ENCODE measurements at places on chromosomes 12 and 14.

DNA sequence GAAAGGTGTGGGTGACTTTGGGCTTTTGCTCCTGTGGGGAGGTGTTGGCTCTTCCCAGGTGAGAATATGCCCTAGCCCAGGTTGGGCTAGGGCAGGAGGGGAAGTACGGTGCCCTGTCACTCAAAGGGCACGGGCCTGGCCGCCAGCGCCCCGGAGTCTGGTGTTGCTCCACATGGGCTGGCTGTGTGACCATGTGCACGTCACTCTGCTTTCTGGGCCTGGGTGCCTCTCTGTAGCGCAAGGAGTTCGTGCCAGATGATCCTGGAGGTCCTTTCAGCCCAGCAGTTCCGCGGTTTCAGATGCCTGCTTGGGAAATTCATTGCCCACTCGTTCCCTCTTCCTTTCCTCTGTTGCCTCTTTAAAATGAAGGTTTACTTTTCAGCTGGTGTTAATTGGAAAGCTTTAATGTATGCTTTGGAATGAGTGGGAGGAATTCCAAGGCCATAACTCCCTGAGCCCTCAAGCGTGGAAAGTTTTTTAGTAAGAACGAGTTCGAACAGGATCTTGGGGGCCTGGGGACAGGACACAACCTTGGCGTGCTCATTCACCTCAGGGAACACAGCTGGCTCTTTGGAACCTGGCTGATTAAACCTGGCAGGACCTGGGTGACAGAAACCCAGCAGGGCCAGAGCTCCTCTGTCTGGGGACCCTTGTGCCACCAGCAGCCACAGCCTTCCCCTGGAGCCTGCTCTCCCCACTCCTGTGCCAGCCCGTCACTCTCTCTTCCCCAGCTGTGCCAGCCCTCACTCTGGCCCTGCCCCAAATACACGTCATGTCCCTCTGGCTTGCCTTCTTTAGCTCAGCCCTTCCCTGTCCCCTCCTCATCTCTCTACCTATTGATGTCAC is 42.8 kb downstream of the TSPAN9 start:
- DNase-seq: no peak

- DNase-seq: no peak
Measured at GRCh38 chr14:71754422-71755095, 177.7 kb upstream of the RGS6 start.

DNA sequence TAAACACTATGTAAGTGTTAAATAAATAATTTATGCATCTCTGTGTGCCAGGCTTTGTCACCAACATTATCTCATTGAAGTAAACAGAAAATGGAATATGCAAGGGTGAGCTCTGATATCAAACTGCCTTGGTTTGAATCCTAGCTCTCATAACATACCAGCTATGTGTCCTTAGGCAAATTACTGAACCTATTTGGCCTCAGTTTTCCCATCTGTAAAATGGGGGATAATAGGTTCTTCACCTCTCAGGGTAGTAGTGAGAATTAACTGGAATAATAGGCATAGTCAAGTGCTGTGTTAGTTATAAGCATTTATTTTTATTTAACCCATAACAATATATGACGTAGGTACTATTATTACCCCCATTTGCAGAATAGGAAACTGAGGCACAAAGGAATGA is 190.8 kb upstream of the SRRM4 start:
- DNase-seq: no peak

GRCh38 chr14:22313172-22313801 is 275.7 kb downstream of the DAD1 start:
- no peak for DNase-seq

DNA sequence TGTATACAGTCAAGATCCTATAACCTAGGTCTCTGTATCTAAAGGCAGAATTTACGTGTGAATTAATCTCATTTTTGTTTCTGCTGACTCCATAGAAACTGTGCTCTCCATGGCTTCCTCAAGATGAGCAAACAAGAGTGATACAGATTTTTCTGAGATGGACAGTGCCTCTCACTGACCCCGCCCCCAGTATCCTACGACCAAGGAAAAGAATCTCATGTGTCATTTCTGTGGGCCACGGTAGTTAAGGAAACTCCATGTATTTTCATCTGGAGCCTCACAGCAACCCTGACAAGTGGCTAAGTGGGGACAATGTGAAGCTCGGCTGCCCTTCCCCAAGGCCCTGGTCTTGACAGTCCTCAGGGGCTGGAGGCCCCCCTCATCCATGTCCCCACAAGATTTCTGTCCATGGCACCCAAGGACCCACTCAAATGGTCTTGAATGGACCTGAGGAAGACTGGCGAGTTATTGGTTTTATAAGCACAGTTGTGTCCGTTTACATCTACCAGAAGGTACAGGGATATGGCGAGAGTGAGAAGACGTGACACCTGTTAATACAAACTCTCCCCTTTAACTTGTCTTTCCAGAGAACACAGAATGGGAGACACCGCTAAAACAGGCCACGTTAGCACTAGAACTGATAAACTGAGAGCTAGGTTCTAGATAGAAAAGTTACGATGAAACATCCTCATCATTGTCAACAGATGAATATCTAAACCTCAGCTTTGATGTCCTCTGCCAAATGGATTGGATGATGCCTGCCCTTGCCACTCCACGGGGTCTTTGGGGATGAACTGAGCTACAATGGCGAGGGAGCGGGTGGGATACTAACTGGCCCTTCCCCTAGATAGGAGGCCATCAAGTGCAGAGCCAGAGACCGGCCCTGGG is 108.4 kb upstream of the EGLN3 start:
- DNase-seq: no peak

DNA sequence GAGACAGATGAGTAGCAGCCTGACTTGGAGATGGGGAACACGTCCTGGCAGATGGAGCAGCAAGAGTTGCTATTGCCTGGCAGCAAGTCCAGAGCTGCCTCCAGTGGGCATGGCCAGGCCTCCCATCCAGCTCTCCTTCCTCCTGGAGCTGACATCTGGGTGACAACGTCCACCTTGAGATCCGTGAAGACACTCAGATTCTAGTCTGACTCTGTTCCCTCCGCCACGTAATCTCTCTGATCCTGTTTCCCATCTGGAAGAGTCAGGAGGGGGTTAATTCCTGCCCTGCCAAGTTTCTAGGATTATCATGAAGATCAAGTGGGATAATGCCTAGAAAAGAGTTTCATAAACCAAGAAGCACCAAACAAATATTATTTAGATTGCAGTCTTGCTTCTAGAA is 65.3 kb upstream of the FAM181A start:
- DNase-seq: no peak

DNA sequence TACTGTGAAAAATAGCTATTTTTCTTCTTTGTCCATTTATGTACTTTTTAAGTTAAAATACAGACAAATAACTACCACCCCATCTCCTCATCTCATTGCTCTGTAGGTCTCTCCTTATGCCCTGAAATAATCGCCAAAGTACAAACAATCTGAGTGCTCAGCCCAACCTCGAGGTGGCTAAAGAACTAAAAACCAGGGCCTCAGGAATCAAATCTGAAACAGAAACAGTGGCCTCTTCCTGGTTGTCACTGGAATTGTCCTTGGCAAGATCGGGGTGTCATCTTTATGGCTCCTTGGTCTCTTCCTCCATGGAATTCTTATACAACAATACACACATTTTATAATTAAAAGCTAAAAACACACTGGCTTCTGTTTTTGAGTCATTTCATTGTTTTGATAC is 182.4 kb downstream of the ASCL1 start:
- no peak for DNase-seq

DNA sequence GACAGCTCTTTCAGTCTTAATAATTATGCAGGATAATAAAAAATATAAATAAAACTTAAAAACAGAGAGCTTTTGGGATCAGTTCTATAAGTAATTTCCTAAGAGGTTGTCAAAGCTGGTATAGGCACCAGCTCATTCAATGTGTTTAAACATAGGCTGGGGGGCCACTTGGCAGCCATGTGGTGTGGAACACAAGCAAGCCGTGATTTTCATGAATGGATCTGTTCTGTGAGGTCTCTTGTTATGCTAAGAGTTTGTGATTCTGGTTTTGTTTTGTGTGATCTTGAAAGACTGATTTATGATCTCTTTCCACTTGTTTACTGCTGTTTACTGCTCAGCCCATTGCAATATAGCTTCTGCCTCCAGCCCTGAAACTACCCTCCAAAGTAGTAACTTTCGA is 240.9 kb downstream of the FBXL14 start:
- no peak for DNase-seq

- DNase-seq: no peak
Measured at GRCh38 chr12:116727261-116727660, 10.6 kb downstream of the SPRING1 start.

DNA sequence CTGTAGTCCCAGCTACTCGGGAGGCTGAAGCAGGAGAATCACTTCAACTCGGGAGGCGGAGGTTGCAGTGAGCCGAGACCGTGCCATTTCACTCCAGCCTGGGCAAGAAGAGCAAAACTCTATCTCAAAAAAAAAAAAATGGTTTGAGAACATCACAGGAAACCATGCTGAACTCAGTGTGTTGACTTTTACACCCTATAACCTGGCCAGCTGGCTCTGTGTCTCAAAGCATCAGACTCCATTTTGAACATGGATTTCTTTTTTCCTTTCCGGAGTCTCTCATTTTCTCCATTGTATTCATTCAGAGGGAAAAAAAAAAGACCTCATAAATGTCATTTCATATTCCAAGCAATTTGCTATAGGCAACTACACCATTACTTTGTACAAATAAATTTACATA is 63.2 kb upstream of the FOXN3 start:
- DNase-seq: no peak

- DNase-seq: no peak
Measured at GRCh38 chr12:99736760-99737269, 89.3 kb downstream of the GARIN6 start.

- DNase-seq: no peak
Measured at GRCh38 chr12:64735442-64735841, 23.8 kb downstream of the GNS start.

DNA sequence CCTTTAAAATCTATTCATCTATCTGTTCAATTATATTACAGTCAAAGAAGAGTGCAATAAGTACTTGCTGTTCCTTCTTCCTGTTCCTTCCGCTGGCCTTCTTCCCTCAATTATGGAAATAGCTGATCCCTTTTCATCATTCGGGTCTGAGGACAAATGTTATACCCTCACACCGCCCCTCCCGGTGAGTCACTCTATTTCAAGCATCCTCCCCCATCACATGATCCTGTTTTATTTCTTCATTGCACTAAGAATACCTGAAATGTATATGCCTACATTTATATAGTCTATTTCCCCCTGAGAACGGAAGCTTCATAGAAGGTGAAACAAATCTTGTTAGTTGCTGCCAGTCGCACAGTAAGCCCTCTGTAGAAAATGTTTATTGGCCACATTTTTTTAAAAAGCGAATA is 2.5 kb downstream of the SLC38A1 start:
- DNase-seq: no peak

GRCh38 chr14:105858676-105859025 is 332.3 kb downstream of the TMEM121 start:
- DNase-seq: no peak

DNA sequence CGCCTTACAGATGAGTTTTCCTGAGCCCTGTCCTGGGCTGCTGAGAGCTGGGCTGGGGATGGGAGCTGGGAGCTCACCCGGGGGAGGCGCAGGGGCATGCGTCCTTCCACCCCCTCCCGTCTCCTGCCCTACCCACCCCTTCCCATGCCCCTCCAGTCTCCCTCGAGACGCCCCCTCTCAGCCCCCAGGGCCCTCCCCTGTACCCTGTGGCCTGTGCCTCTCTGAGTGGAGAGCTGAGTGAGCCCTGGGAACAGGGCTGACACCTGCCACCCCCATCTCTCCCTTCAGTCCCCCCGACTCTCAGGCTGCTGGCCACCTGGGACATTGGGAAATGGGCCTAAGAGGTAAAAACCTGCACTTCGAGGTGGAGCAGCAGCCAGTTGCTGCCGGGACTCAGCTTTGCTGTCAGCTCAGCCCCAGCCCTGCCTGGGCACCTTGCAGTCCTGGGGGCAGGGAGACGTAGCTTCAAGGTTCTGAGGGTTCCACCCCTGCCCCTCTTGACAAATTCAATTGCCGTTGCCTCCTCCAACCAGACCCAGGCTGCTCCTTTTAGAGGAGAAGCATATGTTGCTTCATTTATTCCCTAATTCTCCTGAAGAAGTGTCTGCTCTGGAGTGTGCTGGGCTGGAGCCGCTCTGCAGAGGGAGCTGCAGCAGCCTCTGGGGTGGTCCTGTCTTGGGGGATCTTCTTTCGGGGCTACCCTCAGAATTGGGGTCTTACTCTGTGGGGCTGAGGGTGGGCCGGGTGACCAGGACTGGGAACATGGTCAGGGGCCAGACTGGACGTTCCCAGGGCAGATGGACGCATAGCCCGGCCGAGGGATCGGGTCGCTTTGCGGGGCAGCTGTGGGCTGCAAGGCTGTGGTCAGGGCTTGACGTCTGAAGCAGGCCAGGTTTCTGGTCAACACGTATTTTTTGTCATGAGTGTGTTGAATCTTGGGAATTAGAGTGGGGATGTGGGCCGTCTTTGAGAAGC is 141.4 kb downstream of the ADGRD1 start:
- no peak for DNase-seq

GRCh38 chr12:104571328-104571727 is 114.6 kb downstream of the CHST11 start:
- DNase-seq: no peak

- no peak for DNase-seq
Measured at GRCh38 chr12:17028348-17028747, 422.4 kb upstream of the LMO3 start.

- no peak for DNase-seq
Measured at GRCh38 chr12:80241576-80242273, 142.4 kb downstream of the OTOGL start.

DNA sequence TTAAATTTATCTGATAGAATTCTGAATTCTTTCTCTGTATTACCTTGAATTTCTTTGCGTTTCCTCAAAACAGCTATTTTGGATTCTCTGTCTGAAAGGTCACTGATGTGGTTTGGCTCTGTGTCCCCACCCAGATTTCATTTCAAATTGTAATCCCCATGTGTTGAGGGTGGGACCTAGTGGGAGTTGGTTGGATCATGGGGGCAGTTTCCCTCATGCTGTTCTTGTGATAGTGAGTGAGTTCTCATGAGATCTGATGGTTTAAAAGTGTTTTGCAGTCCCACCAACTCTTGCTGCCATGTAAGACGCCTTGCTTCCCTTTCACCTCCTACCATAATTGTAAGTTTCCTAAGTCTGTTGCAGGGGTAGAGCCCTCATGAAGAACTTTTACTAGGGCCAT is 34.1 kb upstream of the OR6J1 start:
- no peak for DNase-seq

GRCh38 chr12:29492891-29493290 is 4.6 kb downstream of the OVCH1 start:
- no peak for DNase-seq

GRCh38 chr12:54579696-54580333 is 8.6 kb downstream of the PPP1R1A start:
- peak; percentile 66 for DNase-seq

GRCh38 chr14:94483729-94484275 is 7.8 kb upstream of the SERPINA9 start:
- no peak for DNase-seq

GRCh38 chr14:39090548-39091111 is 12.4 kb downstream of the SEC23A start:
- no peak for DNase-seq

- no peak for DNase-seq
Measured at GRCh38 chr14:33767586-33768457, 183.1 kb downstream of the EGLN3 start.

- no peak for DNase-seq
Measured at GRCh38 chr14:91879196-91879595, 11.9 kb upstream of the TC2N start.

- no peak for DNase-seq
Measured at GRCh38 chr12:122995503-122996187, 15.2 kb downstream of the ARL6IP4 start.
